ENCODE measurements at places on chromosomes 6 and 20.
A peak's percentile ranks its signal among the peaks of the same experiment; 100 is the strongest.

DNA sequence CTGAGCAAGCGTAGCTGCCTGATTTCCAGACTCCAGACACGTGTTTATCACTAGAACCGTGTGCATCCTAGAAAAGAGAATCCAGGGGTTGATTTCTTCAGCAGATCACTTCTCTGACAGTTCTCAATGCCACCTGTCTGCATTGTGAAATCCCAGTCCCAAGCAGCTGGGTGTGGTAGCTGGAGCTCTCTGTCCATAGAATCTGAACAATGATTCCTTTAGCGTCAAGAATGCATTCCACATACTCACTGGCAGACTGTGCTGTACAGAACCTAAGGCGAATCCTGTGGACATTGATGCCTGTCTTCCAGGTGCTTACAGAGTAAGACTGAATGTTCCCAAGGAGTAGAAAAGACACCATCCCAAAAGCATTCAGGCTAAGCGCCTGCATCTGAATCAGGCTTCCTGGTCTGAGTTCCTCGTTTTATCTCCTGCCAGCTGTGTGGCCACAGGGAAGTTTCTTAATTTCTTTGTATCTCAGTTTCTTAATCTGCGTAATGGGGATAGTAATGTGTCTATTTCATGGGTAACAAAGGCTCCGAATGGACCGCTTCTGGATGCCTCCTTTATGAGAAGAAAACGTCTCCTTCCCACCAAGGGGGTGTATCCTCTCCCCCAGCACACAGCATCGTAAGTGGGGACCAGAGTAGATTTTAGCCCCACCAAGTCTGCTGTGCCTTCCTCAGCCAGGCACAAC is 10.4 kb upstream of the TRAF3IP2 start:
- DNase-seq: no peak

DNA sequence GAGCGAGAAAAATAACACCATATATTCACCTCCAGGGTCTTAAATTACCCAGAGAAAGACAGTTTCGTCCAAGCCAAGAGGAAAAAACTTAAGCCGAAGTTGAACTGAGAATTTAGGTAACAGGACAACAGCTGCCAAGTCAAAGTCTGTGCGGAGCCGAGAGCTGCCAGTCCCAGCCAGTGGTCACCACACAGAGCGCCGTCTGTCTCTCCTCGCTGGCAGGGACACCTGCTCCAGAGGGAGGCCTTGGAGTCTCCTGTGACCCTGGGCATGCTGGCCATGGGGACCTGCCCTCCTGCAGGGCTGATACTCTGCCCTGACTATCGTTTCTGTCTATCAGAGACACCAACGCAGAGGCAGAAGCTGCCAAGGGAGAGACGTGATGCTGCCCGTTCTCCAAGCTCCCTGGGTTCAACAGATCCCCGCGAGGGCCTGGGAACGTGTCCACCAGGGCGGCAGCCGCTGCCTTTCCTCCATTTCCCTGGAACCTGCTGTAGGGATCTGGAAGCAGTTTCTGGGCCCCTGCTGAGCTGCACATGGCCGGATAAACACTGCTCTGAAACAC is 341.3 kb downstream of the SMOC2 start:
- no peak for DNase-seq

DNA sequence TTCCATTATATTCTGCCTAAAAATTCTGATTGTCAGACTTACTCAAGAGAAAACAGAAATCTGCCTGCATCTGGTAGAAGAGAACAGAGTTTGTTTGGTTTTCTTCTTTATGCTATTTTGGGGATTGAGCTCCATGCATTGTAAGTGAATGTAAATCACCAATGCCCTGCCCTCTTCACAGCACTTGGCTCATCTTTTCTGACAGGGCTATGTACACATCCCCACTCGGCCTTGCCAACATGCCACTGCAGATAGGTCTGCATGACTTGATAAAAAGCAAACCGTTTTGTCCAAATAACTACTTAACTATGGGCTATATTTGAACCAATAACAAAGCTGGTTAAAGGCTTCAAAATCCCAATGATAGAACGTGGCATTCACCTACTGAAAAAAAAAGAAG is 117.7 kb downstream of the IBTK start:
- no peak for DNase-seq

DNA sequence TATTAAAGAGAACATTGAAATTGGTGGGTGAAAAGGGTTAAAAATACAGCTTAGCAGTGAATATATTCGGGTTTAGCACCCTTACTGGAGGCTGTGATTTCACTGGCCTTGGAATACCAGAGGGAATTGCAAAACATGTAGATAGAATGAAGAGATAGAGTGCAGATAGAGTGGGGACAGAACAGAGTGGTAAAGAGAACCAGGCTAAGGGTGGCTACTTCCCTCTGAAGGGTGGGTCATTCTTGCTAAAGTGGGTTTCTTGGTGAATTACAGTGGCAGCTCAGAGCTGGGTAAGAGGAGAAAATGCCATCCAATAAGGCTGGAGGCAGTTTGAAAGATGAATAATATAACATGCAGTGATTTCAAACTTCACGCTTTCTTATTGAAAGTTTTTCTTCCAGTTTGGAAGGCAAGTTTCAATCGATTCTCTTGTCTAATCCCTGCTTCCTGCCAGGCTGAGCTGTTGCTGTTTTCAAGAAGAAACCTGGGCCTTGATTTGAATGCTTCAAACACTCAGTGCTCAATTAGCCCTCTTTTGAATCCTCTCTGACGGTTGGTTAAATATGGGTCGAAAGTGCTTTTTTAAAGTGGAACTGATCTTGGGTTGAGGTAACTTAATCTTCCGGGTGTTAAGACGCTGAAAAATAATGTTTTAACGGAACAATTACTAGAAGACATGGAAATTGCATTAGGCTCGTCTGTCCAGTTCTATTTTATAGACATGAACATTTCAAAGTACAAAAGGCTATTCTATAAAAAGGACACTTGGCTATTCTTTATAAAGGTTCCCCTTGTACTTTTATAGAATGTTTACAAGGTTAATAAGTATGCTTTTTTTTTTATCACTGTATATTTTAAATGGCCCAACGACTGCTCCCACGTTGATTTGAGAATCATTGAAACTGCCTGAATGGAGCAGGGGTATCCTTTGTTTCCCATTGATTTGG is 203.3 kb downstream of the BCAS1 start:
- no peak for DNase-seq

- no peak for DNase-seq
Measured at GRCh38 chr20:57090590-57091560, 175.6 kb downstream of the BMP7 start.

DNA sequence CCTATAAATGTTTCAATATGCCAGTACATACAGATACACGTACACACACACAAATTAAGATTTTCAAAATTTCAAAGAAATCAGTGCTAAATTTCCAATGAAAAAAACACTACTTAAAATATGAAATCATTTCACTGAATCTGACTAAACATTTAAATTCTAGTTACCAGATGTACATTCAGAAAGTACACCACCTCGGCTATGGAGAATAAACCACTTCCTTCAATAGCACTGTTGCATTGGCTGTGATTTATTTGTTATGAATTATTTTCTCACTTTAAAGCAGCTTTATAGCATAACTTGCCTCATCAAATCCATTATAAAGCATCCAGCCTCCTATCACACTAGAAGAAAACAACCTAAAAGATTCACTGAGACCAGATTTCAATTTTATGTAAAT is 36.6 kb downstream of the HBS1L start:
- DNase-seq: no peak

DNA sequence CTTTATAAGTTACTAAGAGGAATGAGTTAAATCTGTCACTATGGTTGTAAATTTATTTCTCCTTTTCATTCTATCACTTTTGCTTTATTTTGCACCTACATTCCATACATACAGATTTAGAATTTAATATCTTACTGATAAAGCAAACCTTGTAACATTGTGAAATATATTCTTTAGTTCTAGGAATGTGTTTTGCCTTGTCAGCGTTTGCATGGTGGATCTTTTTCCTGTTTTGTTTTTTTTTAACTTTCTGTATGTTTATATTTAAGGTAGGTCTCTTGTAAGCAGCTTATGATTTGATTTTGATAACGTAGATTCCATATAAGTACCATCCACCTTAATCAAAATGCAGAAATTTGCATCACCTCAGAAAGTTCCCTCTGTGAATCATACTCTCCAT is 16.4 kb downstream of the RAB22A start:
- DNase-seq: no peak

DNA sequence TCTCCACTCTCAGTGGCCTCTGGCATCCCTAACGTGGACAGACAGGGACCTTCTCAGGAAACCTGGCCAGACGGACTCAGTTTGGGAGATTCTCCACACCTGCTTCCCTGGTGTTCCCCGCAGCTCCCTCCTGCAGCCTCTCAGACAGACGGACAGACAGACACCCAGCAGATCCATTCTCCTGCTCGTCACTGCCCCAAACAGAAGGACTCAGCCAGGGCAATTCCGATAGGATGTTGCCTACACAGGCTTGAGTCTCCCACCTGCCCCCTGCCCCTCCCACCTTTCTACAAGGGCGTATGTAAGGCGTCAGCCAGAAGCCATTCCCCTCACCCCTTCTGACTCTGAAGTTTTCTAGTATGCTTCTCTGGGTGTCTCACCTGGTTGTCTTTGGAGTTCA is 428 bp downstream of the CCM2L start:
- DNase-seq: no peak

DNA sequence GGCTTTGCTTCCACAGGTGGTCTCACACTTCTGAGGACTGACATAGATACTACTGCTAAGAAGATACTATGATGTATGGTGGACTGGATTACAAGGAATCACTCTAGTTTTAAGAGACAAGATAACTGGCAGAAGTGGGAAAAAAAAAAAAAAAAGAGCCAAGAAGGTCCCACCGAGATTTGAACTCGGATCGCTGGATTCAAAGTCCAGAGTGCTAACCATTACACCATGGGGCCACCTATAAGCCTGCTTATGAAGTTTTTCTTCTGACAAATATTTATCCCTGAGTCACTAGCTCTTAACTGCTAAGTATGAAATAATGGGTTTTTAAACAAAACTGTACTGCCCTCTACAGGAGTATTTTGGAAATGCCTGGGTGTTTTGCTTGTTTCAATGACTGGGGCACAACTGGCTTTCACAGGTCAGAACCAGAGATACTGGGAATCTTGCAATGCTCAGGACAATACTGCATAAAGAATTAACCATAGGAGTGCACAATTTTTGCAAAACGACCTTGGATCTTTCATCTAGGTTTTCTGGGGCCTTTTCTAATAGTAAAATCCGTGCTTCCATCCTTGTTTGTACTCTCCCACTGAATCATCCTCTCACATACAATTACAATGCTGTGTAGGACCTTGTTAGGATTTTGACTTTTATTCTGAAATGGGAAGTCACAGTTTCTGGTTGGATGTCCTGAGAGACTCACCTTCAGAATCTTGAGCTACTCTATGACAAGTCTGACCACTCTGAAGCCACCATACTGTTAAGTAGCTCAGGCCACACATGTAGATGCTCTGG is 116.3 kb downstream of the OR2B2 start:
- DNase-seq: no peak

DNA sequence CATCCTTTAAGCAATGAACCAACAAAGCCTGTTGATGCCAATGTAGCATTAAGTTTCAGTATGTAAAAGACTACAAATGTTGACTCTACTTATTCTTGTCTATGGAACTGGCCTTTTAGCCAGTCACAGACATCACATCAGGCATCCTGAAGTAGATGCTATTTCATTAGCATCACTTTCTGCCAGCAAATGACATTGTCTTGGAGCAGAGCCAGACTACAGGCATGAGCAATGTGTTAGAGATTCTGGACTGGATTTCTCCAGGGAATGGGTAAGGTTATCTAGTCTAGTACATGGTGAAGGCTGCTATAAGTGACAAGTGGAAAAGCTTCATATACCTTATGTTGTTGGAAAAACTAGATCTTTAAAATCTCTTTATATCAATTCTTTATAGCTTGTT is 142.9 kb downstream of the ADGRB3 start:
- DNase-seq: peak; percentile 25
